ENCODE measurements at places on chromosomes 16 and 17.

DNA sequence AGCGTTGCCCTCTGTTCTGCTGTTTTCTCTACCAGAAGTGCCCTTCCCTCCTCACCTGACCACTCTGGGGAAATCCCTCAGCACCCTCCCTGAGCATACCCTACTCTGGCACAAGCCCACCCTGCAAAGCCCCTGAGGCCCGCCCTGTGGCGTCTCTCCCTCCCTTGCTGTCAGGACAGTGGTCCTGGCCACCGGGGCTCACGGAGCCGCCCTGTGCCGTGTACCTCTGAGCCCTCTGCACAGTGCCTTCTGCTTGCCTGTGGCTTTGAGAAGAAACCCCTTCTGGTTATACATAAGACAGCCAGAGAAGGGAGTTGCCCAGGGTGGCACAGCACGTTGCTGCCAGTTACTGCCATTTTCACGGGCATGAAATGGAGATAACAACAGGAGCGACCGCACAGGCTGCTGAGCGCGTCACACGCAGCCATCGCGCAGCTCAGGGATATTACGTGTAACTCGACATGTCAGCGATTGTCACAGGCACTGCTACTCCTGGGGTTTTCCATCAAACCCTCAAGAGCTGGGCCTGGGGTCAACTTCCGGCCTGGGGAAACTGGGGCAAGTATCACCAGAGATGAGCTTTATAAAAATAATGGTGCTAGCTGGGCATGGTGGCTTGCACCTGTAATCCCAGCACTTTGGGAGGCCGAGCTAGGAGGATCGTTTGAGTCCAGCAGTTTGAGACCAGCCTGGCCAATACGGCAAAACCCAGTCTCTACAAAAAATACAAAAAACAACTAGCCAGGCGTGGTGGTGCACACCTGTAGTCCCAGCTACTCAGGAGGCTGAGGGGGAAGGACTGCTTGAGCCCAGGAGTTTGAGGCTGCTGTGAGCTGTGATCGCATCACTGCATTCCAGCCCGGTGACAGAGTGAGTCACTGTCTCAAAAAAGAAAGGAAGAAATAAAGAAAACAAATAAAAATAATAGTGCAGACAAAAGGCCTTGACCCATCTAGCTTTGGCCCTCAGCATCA, 14.8 kb downstream of the SCGB1C2 start:
- no peak for DNase-seq

GRCh38 chr17:76575570-76575969, 10.1 kb downstream of the ST6GALNAC2 start:
- DNase-seq = no peak

DNA sequence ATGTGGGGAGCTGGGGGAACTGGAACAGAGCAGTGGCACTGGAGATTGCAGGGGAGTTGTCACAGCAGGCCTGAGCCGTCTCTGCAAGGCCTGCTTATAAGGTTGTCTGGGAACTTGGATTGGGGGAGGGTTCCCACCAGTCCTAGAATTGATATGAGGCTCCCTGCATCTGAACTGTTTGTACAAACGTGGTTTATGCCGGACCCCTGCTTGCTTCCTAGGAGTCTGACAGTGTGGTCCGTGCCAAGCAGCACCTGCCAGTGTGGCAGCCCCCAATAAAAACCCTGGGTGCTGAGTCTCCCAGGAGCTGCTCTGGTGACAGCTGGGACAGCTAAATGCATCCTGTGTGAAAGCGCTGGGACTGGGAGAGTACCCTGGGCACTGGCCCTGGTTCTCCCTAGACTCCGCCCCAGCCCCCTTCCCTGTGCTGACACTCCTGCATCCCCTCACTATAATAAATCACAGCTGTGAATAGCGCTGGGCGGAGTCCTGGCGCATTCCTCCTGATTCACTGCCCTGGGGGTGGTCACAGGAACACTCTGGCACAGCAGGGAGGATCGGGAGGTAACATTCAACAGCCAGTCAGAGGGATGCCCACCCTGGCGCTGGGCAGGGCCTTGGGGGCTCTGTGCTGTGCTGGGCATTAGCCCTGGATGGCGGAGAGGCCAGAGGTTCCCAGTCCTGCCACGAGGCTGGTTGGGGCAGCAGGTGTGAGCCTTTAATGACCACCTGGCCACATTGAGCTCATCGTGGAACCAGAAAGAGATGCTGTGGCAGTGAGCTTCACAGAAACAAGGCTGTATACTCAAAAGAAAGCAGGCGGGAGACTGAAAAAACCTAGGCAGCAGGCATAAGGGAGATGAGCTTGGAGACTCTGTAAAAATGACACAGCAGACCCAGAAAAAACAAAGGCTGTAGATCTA, 45.6 kb downstream of the RMI2 start:
- no peak for DNase-seq

DNA sequence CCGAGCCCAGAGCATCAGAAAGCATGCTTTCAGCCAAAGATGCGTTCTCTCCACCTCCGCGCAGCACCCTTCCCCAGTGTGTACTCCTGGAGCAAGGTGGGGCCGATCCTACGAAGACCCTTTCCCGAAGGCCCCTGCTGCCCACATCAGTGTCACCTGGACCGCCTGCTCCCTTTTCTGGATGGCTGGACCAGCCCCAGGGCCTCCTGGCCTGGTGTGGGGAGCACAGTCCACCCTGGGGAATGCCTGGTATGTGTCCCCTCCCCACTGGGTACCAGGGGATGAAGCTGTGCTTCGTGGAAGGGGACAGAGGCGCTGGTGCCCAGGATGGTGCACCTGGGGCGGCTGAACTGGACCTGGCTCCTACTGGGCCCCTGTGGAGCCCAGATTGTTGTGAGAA, 173.8 kb downstream of the SEC14L1 start:
- no peak for DNase-seq

- DNase-seq = no peak
These were observed 64.9 kb downstream of the TEX14 start for GRCh38 chr17:58626905-58627304.

DNA sequence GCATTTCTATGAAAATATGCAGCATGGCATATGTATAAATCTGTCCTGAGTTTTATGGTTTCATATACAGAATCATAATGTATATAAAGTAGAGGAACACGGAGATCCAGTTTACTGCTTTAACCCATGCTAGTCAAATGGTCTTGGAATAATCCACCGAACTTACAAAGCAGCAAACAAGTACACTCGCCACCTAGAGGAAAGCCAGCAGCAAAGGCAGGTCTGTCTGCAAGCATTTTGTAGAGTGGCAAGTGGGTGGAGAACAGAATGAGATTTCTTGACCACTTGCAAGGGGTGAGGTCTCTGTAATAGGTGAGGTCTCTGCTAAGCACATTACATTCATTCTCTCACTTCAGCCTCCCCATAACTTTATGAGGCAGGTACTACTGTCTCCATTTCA, 308.3 kb downstream of the CA10 start:
- DNase-seq = no peak

DNA sequence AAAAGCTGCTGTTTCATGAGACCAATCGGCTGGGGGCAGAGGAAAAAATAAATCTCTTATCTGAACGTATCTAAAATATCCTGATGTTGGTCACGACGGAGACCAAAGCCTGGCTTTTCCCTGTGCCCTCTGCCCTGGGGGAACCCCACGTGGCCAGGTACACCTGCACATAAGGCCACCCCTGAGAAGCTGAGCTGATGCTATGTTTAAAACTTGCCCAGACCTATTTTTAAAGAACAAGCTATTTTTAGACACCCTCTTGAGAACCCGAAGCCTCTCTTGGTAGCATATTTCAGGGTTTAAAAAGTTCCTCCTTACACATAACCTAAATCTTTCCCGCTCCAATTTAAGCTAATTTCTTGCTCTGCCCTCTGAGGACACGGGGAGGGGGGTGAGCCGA, 210.4 kb downstream of the GSG1L start:
- no peak for DNase-seq

GRCh38 chr16:87297918-87298631, 19.1 kb downstream of the C16orf95 start:
- peak; percentile 24 for DNase-seq

DNA sequence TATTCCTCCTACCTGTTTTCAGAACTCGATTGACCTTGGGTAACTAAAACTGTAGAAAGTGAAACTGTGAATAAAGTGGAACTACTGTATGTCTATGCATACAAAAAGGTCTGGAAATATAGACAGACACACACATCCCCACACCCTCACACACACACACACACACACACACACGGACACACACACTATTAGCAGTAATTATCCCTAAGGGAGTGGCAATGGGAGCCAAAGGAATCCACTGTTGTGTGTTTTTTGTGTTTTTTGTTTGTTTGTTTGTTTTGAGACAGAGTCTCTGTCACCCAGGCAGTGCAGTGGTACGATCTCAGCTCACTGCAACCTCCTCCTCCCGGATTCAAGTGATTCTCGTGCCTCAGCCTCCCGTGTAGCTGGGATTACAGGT, 26.6 kb upstream of the SRCIN1 start:
- DNase-seq = no peak

DNA sequence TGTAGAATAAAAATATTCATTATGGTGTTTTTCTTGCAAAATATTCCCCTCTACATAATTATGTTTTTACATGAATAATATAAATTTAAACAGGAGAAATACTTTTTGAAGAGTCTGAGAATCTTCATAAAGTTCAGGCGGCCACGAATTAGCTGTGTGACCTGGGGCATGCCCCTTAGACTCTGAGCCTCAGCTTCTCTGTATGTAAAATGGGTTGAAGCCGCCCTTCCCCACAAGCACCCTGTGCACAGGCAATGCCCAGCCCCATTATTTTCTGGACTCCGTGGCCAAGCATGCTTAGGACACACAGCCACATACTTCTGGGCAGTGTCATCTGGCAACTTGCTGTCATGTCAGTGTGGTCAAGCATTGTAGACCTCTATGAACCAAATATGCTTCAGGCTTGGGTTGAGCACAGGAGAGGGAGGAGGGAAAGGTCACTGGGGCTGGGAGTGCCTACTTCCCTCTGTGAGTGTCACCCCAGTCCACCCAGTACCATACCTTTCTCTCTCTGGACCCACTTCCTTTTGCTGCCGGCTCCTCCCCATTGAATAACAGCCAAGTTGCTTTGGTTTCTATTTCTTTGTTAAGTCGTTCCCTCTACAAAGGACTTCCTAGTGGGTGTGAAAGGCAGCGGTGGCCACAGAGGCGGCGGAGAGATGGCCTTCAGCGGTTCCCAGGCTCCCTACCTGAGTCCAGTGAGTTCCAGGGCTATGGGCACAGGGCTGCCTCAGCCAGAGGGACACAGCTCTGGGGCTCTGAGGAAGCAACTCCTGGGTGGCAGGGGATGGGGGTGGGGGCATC, at the start of gene LGALS9:
Gene LGALS9 (plus strand): TSS at position 582 of the 804 bp plus-strand sequence. CDS start 78 bp downstream, at position 660.
- peak; percentile 74 for DNase-seq

GRCh38 chr17:17344507-17345293, 41.5 kb downstream of the NT5M start:
- DNase-seq = no peak

- no peak for DNase-seq
These were observed 30.3 kb downstream of the TMEM186 start for GRCh38 chr16:8767176-8767575.

GRCh38 chr17:63519972-63520882, 2.9 kb upstream of the KCNH6 start:
- DNase-seq = peak; percentile 71

- DNase-seq = no peak
These were observed 50.7 kb upstream of the CLEC18B start for GRCh38 chr16:74472010-74472409.

- no peak for DNase-seq
These were observed 4.3 kb downstream of the MT1H start for GRCh38 chr16:56673921-56674320.

GRCh38 chr17:68222606-68223005, 25.2 kb upstream of the AMZ2 start:
- DNase-seq = no peak

DNA sequence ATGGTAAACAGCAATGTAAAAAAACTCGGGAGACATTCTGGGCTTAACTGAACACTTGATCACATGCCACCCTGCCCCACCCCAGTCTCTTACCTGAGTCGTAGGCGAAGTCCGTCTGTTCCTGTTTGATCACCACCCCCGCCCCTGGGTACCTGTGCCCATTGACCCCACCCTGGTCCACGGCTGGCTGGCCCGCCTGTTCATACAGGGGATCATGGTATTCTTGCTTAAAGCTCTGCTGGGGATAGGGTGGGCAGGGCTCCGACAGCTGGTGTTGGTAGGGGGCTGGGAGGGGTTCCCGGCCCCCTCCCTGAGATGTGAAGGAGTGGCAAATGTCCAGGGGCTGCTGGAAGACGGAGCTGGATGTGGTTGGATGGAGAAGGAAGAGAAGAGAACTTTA, 13.6 kb downstream of the ETV4 start:
- DNase-seq = peak; percentile 45

- no peak for DNase-seq
These were observed 296.9 kb upstream of the CDH5 start for GRCh38 chr16:66069587-66069986.

DNA sequence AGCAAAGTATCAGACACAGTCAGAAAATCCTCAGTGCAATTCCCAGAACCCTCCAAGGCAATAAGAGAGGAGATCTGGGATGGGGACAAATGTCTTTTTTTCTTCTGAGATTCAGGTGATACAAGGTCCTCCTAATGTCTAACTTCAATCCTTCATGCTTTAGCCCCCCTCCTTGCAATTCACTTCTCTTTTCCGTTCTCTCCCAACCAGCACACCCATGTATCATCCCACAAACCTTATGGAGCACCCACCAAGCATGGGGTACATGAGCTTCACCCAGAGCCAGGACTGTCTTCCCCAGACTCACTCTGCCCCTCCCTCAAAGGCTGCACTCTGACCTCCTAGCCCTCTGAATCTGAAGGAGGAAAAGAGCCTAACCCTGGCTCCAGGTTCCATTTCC, 10.1 kb downstream of the HDAC5 start:
- no peak for DNase-seq

- DNase-seq = no peak
These were observed 13.0 kb downstream of the KATNB1 start for GRCh38 chr16:57748596-57748995.

GRCh38 chr17:74213861-74214391, 555 bp downstream of the TTYH2 start:
- no peak for DNase-seq

- no peak for DNase-seq
These were observed 28.1 kb upstream of the GSG1L start for GRCh38 chr16:28091656-28092055.

- no peak for DNase-seq
These were observed 74.4 kb downstream of the SDK2 start for GRCh38 chr17:73569762-73570319.

DNA sequence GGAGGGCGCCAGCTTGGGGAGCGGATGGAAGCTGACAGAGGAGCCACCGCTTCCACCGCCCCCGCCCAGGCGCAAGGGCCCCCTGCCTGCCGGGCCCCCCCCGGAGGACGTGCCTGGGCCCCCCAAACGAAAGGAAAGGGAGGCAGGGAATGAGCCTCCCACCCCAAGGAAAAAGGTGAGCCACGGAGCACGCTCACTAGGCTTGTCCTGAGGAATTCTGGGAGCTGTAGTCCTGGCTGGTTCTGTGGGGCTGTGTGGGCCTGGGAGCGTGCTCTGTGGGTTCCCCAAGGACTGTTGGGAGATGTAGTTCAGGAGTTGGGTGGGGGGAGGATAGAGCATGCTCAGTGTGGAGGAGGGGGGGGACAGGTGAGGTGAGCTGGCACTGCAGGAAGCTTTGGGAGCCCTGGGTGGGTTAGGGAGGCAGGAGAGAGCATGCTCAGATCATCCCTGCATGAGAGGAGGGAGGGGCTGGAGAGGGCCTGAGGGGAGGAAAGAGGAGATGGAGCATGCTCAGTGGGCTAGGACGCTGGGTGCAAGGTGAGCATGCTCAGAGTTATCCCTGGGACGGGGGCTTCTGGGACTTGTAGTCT, 4.5 kb downstream of the FBXL19 start:
- DNase-seq = no peak

- no peak for DNase-seq
These were observed at the start of gene MYH8 for GRCh38 chr17:10421900-10422542. Gene MYH8, minus strand, starts transcription at chr17:10421950. Its CDS starts 1,723 bp downstream, at chr17:10420227.

GRCh38 chr17:79843816-79844800, 4.9 kb upstream of the CBX4 start:
- DNase-seq = no peak

GRCh38 chr16:9556949-9557665, 465.7 kb downstream of the HAPSTR1 start:
- DNase-seq = no peak

Data from mucosa of gallbladder (tissue), 1 donor.